ENCODE measurements at places on chromosomes 4 and X.

DNA sequence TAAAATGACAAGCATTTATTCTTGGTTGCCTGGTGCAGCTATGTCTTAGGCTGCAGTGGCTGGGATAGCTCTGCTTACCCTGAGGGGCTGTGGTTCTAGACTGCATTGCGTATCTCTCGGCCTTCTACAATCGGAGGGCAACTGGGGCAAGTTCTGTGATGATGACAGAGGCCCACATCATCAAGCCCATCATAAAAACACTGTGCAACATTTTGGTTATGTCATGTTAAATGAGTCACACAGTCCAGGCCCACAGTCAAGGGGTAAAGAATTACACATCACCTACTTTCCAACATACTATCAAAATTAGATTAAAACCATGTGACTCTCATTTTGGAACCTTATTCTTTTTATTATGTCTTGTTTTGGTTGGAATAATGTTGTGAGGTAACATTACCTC, 120.2 kb upstream of the GUCY1A1 start:
- DNase-seq, result no peak

- peak; percentile 1 for DNase-seq
Measured at GRCh38 chrX:9447906-9448305, 17.0 kb upstream of the TBL1X start.

DNA sequence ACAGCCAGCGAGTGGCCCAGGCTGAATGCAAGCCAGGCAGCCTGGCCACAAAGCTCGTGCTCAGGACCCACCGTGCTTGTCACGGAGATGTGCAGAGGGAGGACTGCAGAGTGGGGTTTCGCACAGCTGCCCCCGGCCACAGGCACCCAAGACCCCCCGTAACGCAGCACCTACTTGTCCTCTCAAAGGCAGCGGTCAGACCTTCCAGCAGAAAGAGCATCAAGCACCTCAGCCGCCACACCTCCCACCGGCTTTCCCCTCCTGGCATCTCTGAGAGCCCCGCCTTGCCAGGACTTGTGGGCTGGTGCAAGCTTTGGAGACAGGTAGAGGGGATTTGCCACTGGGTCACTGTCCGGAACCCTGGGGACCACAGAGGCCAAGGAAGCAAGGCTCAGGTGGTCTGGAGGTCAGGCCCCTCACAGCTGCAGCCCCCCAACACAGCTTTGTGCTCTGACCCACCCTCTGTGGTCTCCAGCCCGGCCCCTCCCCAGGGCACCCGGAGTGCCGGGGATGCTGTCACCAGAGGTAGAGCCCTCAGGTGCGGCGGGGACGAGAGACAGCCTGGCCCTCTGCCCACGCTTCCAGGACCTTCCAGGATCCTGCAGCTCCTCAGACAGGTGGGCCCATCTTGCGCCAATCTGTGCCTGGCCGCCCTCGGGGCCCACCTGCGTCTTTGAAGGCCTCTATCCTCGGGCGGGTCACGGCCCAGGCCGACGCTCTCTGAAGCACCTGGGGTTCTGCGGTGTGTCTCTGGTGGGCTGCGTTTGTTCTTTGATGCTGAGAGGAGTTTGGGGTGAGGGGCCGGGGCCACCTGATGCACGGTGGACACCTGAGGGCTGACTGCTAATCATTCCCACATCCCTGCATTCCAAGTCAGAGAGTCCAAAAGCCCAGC, 34.4 kb upstream of the HMX1 start:
- no peak for DNase-seq

DNA sequence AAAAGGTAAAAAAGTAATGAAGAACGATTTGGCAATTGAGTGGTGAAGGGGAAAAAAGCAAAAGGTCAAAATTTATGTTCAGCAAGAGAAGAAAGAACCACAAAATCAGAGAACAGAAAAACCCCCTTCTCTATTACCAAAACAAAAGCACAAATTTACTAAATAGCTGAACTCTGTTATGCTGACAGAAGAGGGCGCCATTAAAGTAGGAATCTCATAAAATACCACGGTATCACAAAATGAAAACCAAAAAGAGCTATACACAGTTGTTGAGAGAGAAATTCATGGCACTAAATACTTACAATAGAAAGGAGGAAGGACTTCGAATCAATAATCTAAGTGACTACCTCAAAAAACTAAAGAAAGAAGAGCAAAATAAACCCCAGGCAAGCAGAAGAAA, 69.6 kb upstream of the CXorf66 start:
- DNase-seq, result peak; percentile 8

DNA sequence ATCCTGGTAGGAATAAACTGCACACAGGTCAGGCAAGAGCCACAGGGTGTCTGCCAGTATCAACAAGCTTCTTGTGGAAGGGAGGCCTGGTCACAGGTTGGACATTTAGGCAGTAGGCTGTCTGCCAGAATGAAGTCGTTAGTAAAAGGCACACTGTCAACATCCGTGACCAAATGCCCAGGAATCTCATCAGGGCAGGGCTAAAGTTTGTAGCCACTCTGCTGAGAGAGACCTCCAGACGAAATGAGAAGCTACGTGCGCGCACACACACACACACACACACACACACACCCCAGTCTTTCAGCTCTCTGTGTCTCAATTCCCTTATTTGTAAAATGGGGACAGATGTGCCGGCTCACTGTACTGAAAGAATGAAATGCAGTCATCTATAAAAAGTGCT, 408.7 kb upstream of the ZFP42 start:
- DNase-seq, result no peak

DNA sequence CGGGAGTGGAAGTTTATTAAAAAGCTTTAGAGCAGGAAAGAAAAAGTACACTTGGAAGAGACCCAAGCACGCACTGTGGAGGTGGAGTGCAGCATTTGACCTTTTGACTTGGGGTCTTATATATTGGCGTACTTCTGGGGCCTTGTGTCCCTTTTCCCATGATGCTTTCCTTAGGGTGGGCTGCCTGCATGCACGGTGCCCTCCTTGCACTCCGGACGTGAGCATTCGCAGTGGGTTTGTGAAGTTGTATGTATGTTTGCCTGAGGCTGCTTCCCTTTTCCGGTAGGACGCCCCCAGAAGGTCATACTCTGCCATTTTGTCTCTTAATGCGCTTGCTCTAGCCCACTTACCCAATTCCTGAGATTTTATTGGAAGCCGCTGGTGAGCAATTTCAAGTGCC, 39.6 kb downstream of the TRMT44 start:
- no peak for DNase-seq

GRCh38 chr4:179399054-179399782, 1957.0 kb upstream of the AGA start:
- no peak for DNase-seq

DNA sequence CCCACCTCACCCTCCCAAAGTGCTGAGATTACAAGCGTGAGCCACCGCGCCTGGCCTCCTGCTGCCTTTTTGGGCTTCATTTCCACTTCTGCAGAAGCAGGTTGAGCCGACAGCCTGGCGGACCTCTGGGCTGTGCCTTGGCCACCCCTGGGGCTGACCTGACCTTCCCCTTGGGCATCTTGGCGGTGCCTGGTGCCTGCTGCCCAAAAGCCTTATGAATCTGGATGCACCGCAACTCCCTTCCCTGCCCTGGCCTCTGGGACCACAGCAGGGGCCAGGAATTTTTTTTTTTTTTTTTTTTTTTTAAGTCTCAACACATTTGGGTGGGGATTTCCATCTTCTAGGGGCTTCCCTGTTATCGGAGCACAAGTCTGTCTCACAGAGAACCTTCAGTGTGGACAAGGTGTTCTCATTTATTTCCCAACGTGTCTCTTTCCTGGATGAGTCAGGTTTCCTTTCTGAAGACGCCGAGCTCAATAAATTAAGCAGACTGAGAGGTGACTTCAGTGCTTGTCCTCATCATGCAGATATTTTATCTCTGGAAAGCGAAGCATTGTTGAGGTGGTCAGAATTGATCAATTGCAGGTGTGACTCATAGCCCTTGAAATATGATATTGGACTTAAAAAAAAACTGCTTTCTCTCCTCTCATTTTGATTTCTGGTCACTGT, 79.7 kb downstream of the SHROOM2 start:
- no peak for DNase-seq

- no peak for DNase-seq
Measured at GRCh38 chrX:5971300-5971699, 257.4 kb downstream of the NLGN4X start.

- no peak for DNase-seq
Measured at GRCh38 chrX:6885909-6886308, 261.6 kb upstream of the STS start.

- no peak for DNase-seq
Measured at GRCh38 chrX:14412686-14413085, 116.7 kb upstream of the GLRA2 start.

GRCh38 chr4:16351161-16351560, 124.9 kb upstream of the TAPT1 start:
- DNase-seq, result no peak

DNA sequence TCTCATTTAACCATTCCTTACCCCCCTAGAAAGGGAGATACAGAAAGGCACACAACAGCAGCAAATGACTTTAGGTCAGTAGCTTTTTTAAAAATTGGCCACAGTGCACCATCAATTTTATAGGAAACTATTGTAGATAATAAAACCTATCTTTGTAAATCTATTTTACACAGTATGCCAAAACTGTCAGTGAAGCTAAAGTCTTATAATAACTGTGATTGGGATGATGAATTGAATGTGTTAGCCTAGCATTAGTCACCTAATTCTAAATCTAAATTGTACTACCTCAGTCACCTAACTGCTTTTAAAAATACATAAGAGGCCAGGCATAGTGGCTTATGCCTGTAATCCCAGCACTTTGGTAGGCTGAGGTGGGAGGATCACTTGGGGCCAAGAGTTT, 44.2 kb downstream of the SH3RF1 start:
- DNase-seq, result peak; percentile 54

DNA sequence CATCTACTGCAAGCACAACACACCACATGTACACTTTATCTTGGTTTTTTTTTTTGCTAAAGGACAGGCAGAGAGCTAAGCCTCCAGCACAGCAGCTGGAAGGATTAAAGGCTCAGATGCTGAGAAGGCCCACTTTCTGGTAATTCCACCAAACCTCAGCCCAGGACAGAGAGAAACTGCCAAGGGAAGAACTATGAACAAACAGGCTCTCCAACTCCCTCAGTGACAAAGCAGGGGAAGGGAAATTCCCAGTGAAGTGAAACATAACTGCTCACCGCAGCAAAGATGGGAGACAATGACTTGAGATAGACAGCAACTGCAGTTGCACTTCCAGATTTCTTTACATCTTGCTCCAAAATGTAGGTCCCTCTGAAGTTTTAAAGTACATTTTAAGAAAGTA, 4.8 kb downstream of the PROM1 start:
- DNase-seq, result no peak

DNA sequence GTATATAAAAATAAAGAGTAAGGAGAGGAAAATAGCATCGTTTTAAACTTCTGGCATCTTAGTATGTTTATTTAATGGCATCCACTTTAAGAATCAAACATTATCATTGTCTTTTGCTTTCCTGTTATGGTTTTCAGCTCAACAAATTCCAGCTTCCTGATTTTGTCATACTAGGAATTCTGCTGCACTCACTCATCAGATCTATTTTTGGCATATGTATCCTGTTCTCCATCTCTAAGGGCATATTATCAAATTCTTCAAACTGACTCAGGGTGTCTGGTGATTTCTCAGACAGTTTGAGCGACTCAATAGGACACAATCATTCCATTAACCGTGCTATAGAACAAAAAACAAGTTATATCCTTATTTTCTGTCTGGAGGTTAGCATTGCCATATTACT, 248.5 kb upstream of the DIAPH2 start:
- peak; percentile 64 for DNase-seq

- DNase-seq, result peak; percentile 45
Measured at GRCh38 chr4:176044589-176044951, 21.1 kb upstream of the WDR17 start.
